ENCODE measurements at places on chromosomes 6 and 20. TPM values are rescaled to one million over a fixed set of nuclear protein-coding genes. Genes with fewer than 3 reads are reported as not detected.

The IL17F gene
- not detected for total RNA-seq

- DNase-seq, result no peak
These were observed 184.8 kb upstream of the COL21A1 start for GRCh38 chr6:56432194-56432593.

DNA sequence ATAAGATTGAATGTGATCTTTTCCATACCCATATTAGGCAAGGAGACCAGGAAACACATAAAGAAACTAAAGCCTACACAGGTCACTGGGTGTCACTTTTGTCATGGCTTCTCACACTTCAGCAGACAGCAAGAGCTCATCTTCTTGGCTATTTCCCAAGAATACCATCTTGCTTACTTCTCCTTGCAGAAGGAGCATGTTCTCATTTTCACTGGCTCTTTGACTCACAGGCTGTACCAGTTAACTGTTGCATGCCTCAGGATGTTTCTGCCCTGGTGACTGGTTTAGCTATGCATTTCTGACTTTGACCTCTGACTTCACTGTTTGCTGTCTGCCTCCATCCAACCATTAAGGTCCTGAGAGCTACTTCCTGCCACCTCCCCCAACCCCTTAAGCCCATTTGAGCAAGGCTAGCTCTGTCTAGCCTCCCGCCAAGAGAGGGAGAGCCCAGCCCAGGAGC, 40.3 kb upstream of the OGFRL1 start:
- DNase-seq, result no peak

The SLC16A10 gene
- total RNA-seq, result 11.0 TPM

GRCh38 chr6:105210932-105211531, 31.2 kb upstream of the POPDC3 start:
- DNase-seq, result no peak
